K562 (cell line): ENCODE measurements at places on chromosomes 12 and 14.

- no peak for DNase-seq
These were observed 73.4 kb upstream of the ETV6 start for GRCh38 chr12:11576104-11576503.

DNA sequence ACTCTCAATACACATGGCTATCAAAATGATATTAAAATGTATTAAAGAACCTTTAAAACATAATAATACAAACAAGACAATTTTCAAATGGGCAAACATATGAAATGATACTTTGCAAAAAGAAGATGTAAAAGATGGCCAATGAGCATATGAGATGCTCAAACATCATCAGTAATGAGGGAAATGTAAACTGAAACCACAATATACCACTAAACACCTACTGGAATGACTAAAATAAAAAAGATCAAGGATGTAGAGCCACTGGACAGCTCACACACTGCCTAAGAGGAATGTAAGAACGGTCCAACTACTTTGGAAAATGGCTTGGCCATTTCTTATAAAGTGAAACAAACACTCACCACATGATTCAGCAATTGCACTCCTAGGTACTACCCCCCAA is 97.2 kb upstream of the BBS10 start:
- DNase-seq = no peak

- DNase-seq = no peak
These were observed 24.8 kb upstream of the MTHFD1 start for GRCh38 chr14:64363265-64363846.

DNA sequence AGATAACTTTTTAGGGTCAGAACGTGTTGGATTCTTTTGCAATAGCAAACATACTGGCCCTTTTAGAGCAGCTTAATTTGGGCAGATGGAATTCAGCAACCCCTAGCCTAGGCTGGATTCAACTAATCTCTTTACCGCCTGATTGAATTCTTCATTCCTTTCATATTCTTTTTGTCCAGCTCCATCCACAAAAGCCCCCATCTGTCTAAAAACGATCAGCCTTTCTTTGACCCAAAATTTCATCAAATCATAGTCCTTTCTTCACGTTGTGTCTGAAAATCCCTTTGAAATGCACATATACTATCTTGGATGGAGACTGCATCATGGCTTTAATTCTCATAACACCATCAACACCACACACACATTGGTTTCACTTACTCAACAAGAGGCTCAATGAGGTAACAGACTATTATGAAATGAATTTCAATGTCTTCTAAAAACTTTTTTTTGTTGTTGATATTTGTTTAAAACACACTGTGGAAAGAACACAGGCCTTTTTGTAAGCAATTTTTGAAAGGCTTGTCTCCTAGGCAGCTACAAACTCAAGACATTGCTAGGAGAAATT is 128.0 kb upstream of the EEA1 start:
- no peak for DNase-seq

DNA sequence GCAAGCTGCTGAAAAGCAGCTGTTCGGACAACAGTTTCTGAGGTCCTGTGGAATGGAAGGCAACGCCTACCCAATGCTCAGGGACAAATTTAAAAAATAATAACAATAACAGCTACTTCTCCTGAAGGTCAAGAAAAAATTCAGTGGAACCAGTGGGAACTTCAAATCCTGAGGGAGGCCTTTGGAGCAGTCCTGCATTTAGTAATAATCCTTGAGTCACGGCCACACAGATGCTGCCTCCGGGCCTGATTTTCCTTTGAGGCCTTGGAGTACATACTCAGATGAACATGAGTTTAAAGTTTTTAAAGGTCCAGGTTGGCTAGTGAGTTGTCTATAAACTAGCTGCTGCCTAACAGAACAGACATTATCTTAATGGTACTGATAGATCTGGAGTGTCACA is 268.0 kb downstream of the MSRB3 start:
- no peak for DNase-seq

- DNase-seq = no peak
These were observed 80.4 kb upstream of the TRHDE start for GRCh38 chr12:72191761-72192160.

- DNase-seq = no peak
These were observed 93.9 kb downstream of the DYRK2 start for GRCh38 chr12:67742461-67742860.

GRCh38 chr12:72074065-72074464 is 135.4 kb downstream of the TPH2 start:
- DNase-seq = no peak

DNA sequence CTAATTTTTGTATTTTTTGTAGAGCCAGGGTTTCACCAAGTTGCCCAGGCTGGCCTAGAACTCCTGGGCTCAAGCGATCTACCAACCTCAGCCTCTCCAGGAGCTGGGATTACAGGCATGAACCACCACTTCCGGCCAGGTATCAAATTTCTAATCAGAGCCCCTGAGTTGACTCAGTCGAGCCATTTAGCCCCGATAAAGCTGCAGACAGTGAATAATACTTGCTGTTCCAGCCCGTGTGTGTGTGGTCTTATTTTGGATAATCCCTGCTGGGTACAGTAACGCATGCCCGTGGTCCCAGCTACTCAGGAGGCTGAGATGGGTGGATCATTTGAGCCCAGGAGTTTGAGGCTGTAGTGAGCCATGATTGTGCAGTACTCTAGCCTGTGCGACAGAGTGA is 57.0 kb downstream of the TEAD4 start:
- DNase-seq = no peak

GRCh38 chr12:7857971-7858370 is 14.7 kb downstream of the SLC2A14 start:
- no peak for DNase-seq

GRCh38 chr12:109239179-109239578 is 69.9 kb downstream of the FOXN4 start:
- DNase-seq = no peak

GRCh38 chr12:71360013-71360412 is 79.6 kb upstream of the LGR5 start:
- DNase-seq = no peak

GRCh38 chr12:40034156-40034555 is 71.7 kb downstream of the SLC2A13 start:
- no peak for DNase-seq

- no peak for DNase-seq
These were observed 227.1 kb downstream of the MSRB3 start for GRCh38 chr12:65505386-65506121.

DNA sequence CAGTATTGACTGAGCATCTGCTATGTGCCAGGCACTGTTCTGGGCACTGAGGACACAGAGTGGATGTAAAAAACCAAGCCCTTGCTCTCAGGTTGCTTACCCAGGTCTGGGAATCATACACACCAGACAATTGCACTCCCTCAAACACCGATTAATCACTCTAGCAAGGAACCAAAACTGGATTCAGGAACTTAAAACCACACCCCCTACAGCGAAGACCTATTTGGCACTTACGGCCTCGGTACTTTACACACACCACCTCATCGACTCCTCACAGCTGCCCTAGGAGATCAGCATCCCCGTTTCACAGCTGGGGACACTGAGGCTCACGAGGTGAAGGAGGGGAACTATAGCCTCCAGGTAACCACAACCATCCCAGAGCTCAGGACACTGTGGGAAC is 1.6 kb downstream of the GLTP start:
- DNase-seq = no peak

DNA sequence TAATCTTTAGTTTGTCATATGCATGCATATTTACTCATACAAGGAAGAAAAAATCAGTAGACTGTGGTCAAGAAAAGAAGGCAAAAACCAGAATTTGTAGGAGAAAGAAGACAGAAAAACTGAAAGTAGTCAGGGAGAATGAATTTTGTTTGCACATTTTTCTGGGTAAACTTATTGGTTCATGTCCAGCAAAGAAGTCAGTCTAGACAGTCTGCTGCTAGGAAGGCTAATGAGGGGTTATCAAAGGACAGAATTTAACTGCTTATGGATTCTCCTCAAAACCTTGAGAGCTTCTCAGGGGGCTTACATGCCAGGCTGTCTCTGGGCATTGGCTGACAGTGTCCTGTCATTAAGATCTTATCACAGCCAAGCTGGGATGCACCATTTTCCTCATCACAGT is 293.9 kb downstream of the RPAP3 start:
- no peak for DNase-seq

- no peak for DNase-seq
These were observed 17.1 kb downstream of the ANO2 start for GRCh38 chr12:5927732-5928516.

DNA sequence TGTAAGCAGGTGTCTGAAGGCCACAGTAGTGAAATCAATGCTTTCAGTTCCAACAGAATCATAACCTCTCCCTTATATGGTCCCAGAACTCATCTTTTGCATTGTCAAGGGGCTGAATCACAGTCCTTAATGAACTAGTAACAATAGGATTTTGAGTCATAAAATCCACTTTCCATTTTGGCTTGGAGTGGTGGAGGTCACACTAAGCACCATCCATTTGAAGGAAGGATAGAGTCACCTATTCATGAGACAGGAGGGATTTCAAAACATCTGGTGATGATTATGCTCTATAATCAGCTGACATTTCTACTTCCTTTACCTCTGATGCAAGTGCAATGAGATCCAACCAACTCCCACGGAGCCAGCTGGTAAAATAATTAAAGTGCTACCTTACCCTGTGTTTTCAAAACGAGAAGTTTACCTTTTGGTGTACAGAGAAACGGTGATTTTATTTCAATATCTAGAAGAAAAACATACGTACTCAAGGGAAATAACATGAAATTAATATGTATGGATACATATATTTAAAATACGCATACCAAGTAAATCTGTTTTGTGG is 59.1 kb downstream of the TMEM132D start:
- DNase-seq = no peak

- DNase-seq = no peak
These were observed 40.4 kb upstream of the GZMB start for GRCh38 chr14:24674204-24674970.

DNA sequence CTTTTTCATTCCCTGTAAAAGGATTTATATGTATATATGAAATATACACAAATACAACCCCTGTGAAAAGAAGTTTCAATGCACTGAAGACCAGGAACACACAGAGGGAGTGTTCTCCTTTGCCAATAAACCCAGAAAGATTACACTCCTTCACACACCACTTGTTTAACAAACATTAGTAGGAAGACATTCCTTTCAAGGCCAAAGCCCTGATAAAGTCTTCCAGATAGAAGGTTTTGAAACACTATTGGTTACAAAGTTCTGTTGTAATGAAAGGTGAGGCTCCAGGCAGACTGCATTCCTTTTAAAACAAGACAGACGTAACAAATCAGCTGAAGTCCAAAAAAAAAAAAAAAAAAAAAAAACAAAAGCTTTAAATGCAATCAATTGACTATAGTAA is 81.0 kb downstream of the PTPN21 start:
- DNase-seq = no peak

GRCh38 chr14:96806836-96807235 is 9.7 kb downstream of the VRK1 start:
- no peak for DNase-seq

DNA sequence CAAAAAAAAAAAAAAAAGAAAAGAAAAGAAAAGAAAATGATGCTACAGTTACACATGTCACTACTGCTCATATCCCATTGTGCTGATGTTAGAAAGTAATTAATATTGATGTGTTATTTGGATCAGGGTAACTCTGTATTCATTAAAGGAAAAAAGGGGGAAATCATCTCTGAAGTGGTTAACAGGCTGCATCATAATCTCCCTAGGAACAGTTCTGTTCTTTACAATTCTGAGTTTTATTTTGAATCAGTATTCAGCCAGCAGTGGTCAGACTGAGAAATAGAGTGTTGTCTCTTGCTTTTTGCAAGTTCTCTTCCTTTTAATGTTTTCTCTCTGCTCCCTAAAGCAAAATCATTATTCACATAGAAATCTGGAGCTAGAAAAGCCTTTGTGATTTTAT is 128.6 kb upstream of the CRY1 start:
- no peak for DNase-seq

- DNase-seq = no peak
These were observed 115.4 kb downstream of the GLT1D1 start for GRCh38 chr12:128968668-128969067.

- DNase-seq = no peak
These were observed 37.9 kb downstream of the PELI2 start for GRCh38 chr14:56156096-56156495.

DNA sequence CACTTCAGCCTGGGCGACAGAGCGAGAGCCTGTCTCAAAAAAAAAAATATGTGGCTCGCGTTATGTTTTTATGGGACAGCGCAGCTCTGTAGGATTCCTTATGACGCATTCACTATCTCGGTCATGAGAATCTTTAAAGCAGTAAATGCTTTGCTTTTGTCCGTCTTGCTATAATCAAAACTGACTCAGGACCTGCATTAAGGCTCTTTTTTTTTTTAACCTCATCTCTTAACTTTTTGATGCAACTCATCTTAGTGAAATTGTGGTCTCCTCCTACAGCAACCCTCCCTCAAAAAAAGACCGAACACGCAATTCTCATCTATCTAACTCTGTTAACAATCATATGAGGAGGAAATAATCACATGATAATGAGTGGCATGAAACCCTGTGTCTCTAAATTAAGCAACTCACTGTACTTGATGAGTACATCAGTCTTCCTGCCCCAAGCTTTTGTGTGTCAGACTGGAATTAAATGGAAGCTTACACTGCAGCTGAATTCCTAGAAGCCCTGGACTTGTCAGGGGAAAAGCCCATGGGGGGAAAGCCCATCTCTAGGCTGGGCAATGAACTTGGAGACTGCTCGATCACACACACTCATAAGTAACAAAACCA is 4.3 kb downstream of the P2RX4 start:
- DNase-seq = no peak

DNA sequence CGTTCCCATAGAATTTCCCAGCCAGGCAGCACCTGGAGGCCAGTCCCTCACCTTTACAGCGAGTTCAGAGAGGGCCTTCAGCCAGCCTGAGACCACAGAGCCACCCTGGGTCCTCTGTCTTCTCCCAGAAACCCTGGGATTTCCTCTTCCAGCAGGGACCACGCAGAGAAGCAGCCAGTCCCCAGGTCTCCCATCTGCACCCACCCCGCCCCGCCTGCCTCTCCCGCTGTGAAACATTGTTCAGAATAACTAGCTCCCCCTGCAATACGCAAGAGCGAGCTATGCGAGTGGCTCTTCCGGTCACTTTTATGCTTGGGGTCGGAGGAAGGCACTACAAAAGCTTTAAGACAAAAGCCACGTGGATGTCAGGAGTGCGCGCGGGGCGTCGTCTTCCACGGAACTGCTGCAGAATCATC is 77.8 kb downstream of the SERPINA3 start:
- DNase-seq = no peak

DNA sequence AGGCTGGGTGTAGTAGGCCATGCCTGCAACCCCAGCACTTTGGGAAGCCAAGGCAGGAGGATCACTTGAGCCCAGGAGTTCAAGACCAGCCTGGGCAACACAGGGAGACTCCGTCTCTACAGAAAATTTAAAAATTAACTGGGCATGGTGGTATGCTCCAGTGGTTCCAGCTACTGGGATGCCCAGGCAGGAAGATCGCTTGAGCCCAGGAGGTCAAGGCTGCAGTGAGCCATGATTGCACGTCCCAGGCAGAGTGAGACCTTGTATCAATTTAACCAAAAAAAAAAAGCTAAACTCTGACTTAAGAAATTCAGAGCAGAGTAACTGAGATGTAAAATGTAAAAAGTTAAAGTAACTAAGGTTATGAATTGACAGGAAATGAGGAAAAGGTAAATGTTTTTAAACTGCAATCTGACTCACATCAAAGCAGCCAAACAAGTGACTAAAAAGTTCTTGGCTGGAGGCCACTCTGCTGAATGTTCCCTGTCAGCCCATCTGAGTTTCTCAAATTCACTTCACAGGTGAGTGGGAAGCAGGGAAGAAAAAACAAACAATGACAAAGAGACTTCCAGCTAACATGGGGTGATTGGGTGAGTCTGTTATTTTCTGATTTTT is 21.3 kb downstream of the PRKD1 start:
- DNase-seq = no peak

- no peak for DNase-seq
These were observed 50.7 kb downstream of the TSPAN9 start for GRCh38 chr12:3127832-3128231.
